Fibroblast of lung (primary cell): ENCODE measurements at places on chromosomes 6 and 20. TPM values are rescaled to one million over a fixed set of nuclear protein-coding genes. Genes with fewer than 3 reads are reported as not detected.

Gene CRISP3
- not detected in 2 replicates for total RNA-seq

DNA sequence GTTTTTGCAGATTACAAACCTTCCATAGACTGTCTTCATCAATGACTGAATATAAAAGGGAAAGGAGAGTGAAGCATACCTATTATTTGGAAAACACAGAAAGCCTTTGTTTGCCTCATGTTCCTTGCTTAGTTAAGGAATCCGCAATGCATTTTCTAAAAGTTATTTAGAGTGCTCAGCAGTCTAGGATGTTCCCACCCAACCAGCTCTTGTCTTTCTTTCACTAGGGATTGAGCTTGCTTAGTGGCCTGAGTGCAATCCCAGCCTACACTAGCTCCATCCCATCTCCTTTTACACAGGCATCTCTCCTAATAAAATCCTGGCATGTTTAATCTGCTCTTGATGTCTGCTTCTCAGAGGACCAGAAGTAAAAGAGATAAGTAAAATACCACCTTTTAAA, 850.5 kb upstream of the GJE1 start:
- H3K4me1 ChIP-seq = no peaks in the 10 kb centered on the region
- no peak for DNase-seq
- no peak overlapping the region for H3K4me3 ChIP-seq
- H3K27ac ChIP-seq = no peak overlapping the region

DNA sequence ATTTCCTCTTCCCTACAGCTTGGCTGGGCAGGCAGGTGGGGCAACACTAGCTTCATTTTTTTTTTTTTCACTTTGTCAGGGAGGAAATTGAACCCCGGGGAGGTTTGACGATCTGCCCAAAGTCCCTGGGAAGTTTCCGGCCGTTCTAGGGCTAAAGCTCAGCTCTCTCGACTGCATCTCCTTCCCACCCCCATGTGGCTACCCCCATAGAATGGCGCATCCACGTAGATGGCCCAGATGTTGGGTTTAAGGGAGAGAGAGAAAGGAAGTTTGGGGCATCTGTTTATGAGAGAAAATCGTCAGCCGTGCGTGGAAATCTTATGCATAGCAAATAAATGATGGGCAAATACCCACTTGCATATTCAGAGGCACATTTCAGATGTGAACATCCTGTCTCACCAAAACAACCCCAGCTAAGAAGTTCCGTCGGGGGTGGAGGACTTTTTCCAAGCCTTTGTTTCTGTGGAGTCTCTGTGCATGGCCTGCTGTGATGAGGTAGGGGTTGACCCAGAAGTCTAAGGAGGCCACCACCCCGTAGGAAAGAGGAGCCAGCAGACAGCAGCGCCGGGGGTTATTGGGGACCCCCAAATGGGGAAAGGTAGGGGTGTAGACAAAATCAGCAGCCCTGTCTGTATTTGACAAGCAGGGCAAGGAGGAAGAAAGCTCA, 40.5 kb upstream of the ZNF831 start:
- H3K27me3 ChIP-seq = no peaks in the 10 kb centered on the region
- H3K27ac ChIP-seq = no peak overlapping the region
- no peak for DNase-seq
- H3K4me3 ChIP-seq = no peak overlapping the region

- no peak for DNase-seq
- H3K36me3 ChIP-seq = no peaks in the 10 kb centered on the region
- H3K27me3 ChIP-seq = no peaks in the 10 kb centered on the region
- H3K27ac ChIP-seq = no peak overlapping the region
- no peaks in the 10 kb centered on the region for H3K4me1 ChIP-seq
- H3K4me3 ChIP-seq = no peak overlapping the region
Observed at GRCh38 chr6:63565058-63565726, 7.1 kb upstream of the LOC128125822 start.

DNA sequence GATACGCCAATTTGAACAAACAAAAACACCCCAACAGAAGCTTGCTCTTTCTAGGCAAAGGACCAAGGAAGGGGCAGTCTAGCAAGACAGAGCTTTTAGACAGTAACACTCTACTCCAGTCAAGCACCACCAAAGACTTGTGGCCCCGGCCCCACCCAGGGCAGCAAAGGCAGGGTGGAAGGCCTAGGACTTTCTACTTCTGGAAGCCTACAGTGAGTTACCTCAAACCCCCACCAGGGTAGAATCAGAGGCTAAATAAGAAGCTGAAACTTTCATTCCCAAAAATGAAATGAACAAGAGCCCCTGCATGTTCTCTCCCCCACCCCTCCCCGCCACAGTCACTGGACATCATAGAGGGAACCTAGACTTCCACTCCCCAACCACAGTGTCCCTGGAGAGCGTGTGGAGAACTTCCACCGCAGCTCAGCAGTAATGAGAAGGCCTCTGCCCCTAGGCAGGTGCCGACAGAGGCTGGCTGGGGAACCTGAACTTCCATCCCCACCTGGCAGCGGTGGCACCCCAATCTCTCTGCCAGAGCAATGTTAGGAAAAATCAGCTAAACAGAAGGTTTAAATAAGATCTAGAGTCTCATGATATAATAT, 40.0 kb downstream of the KATNA1 start:
- H3K27ac ChIP-seq = no peak overlapping the region
- no peaks in the 10 kb centered on the region for H3K36me3 ChIP-seq
- no peaks in the 10 kb centered on the region for H3K27me3 ChIP-seq
- no peak for DNase-seq
- no peak overlapping the region for H3K4me3 ChIP-seq

DNA sequence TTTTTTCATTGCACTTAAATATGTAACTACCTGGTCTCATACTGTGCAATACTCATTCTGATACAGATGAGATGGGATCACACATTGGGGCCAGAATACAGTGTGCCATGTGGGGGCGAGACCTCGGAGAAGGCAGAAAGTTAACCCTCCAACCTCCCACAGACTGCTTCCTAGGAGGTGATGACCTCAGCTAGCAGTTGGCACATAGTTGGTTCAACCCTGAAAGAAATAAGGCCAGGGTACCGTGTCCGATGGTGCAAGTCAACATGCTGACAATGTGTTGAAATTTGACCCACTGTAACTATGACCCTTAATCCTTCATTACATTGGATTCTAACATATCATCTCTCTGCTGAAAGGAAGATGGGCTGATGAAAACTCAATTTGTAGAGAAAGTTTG, 61.9 kb downstream of the GJA10 start:
- no peaks in the 10 kb centered on the region for H3K36me3 ChIP-seq
- H3K27me3 ChIP-seq = no peaks in the 10 kb centered on the region
- H3K4me1 ChIP-seq = no peaks in the 10 kb centered on the region
- H3K4me3 ChIP-seq = no peak overlapping the region
- no peak overlapping the region for H3K27ac ChIP-seq
- DNase-seq = no peak

DNA sequence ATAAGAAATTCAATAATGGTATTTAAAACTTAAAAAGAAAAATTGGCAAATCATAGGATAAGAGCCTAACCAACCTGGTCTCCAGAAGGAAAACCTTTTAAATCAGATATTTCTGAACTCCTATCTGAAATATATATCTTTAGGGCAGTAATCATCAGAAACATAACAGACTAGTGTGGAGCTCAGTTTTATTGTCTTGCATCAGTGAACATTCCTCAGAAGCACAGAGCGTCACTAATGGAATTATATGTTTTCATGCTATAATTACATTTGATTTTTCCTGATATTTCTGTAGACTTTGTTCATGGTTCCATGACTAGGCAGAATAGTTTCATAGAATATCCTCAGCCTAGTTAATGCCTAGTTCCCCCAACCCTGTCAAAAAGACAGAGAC, 262.2 kb downstream of the EYA4 start:
- H3K27me3 ChIP-seq = no peaks in the 10 kb centered on the region
- H3K4me3 ChIP-seq = no peak overlapping the region
- no peak overlapping the region for H3K27ac ChIP-seq
- DNase-seq = no peak

DNA sequence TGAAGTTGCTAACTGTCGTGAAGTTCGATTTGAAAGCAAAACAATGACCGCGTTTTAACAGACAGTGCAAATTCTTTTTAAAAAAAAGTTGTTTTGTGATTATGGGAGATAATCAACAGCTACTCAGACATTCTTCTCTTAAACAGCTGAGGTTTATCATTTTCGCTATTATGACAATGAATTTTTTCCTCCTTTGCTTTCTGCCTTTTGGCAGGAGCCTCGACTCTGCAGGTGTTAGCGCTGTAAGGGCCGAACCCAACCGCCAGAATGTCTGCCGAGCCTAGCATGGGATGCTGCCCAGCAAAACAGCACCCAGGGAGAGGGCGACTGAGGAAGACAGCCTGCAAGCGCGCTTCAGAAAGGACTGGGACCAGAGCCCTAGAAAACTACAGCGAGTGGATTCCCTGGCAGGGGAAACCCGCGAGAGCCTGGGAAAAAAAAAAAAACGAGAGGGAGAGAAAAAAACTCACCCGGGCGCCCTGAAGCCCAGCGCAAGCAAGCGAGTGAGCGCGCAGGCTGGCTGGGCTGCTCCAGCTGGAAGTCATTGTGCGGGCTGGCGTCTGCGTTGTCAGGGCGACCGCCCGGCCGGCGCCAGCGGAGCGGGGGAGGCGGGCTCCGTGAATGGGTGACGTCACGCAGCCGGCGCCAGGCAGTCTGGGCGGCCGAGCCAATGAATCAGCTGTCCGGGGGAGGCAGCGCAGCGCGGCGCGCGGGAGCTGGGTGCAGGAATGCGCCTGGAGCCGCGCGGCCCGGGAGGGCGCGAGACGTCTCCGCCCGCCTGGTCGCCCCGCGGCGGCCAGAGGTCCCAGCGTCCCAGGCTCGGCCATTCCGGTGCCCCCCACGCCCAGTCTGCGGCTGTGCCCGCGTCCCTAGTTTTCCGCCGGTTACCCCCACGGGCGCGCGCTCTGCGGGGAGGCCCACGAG, 32.7 kb upstream of the ID4 start:
- no peaks in the 10 kb centered on the region for H3K36me3 ChIP-seq
- H3K4me1 ChIP-seq = no peaks in the 10 kb centered on the region
- H3K27me3 ChIP-seq = no peaks in the 10 kb centered on the region
- H3K27ac ChIP-seq = peak overlapping the region; percentile 92

GRCh38 chr6:79672631-79673111, 41.5 kb downstream of the SH3BGRL2 start:
- H3K27me3 ChIP-seq = no peaks in the 10 kb centered on the region
- no peaks in the 10 kb centered on the region for H3K4me1 ChIP-seq
- H3K4me3 ChIP-seq = no peak overlapping the region

GRCh38 chr6:116682334-116682712, 1.3 kb downstream of the KPNA5 start:
- no peak overlapping the region for H3K27ac ChIP-seq
- peak overlapping the region; percentile 97 for H3K4me3 ChIP-seq
- H3K36me3 ChIP-seq = peaks cover 2% of the 10 kb centered on the region
- H3K27me3 ChIP-seq = no peaks in the 10 kb centered on the region
- DNase-seq = peak; percentile 81

GRCh38 chr6:129381885-129382284, 328.1 kb downstream of the ARHGAP18 start:
- peaks cover 2% of the 10 kb centered on the region for H3K27me3 ChIP-seq
- no peak for DNase-seq
- no peaks in the 10 kb centered on the region for H3K4me1 ChIP-seq
- no peaks in the 10 kb centered on the region for H3K36me3 ChIP-seq

DNA sequence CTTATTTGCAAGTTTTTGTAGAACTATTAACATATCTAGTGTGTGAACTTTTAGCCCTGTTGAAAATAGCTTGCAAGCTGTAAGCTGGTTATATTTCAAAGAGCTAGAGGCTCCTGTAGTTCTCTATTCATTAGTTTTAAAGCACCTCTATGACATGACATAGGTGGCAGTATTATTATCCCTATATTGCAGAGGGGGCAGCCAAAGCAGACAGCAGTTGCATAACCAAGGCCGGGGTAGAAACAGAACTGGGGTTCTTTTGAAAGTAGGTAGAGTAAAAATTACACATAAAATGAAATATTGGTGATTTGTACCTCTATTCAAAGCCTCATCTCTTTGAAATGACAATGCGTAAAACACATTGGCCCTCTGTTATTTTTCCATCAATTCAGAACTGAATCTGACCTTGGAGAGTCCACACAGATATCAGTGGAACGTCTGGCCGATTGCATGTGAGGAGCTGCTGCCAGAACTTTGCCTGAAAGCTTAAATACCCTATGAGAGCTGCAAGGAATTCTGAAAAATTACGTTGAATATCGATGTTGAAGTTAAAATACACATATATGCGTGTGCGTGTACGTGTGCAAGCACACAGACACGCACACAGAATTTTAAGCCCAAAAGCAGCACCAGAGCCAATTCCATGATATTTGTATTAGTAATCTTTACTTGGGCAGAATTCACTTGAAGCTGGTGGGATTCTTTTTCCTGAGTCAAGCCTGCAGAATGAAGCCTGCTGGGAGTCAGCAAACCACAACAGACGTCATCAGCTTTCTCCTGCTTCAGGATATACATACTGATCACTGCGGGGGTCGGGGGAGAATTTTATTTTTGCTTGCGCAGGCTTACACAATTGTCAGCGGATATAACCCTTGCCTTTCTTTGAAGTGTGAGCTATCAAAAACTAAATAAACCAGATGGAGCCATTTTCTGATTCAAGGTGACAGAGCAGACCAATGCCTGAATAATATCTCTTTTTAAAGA, 163.2 kb downstream of the PDE7B start:
- DNase-seq = peak; percentile 100
- H3K4me1 ChIP-seq = peaks cover 18% of the 10 kb centered on the region
- H3K27ac ChIP-seq = peak overlapping the region; percentile 75
- H3K4me3 ChIP-seq = no peak overlapping the region
